Ureter (tissue), 1 donor: ENCODE measurements at places on chromosomes 12 and 14. TPM values are rescaled to one million over a fixed set of nuclear protein-coding genes. Genes with fewer than 3 reads are reported as not detected.

DNA sequence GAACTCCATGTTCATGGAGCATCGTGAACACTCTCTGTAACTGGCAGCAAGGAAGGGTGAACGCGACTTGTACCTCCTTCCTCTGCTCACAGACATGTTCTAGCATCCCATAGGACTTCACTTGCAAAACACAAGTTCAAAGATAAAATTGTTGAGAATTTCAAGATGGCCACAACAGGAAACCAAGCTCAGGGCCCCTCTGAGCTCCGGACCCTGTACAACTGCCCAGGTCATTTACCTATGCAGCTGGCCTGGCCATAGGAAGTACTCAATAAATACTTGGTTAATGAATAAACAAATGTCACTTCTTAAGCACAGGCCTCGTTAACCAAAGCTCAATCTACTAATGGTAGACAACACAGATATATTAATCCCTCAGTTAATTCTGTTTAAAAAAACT is 11.7 kb upstream of the PPP4R4 start:
- DNase-seq, result no peak

- DNase-seq, result no peak
Observed at GRCh38 chr12:112261559-112261958, 120.7 kb downstream of the HECTD4 start.

GRCh38 chr12:98595243-98595988 is 1.9 kb downstream of the SLC25A3 start:
- no peak for DNase-seq

- no peak for DNase-seq
Observed at GRCh38 chr12:124147575-124147974, 147.3 kb upstream of the RFLNA start.

DNA sequence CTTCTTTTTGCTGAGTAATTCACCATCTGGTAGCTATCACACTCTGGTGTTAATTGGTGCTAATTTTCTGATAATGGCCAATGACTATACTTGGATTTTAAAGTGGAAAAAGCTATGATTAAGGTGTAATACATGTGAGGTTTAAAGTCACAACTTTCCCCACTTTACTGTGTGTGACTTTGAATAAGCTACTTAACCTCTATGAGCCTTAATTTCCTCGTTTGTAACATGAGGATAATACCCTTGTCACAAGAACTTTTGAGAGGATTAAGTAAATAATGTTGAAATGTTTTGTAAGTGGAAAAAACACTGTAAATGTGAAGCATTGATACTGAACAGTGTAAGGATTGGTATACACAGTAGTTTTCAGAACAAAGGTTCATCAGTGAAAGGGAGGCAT is 65.3 kb downstream of the MSRB3 start:
- no peak for DNase-seq

- DNase-seq, result peak; percentile 84
Observed at GRCh38 chr12:6914246-6914946, at the start of gene ENO2. Gene ENO2 (plus strand): TSS chr12:6914580. CDS start chr12:6915833, 1,253 bp downstream.

- no peak for DNase-seq
Observed at GRCh38 chr12:12636641-12637040, 25.0 kb downstream of the CREBL2 start.

- no peak for DNase-seq
Observed at GRCh38 chr12:123404581-123404980, 20.6 kb downstream of the KMT5A start.

DNA sequence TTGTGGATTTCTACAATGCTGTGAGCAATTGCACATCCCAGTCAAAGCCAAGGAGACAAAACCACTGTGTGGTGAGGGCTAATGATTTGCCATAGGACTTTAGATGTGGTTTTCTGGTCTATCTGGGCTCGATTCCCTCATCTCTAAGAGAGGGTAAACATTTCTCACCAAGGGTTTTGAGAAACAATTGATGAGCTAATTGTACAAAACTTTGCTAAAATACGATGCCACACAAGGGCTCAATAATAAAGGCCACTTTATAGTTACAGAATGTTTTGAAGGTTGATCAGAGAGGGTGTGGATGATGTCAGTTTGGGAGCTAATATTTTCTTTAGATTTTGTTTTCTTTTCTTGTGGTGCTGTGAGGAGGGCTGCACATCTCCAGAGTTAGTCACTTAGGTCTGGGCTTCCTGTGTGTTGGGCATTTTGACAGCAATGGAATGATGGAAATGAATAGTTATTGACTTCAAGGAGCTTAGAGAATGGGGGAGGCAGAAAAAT is 60.8 kb upstream of the SLC38A4 start:
- no peak for DNase-seq

GRCh38 chr12:131510431-131510830 is 200.5 kb upstream of the SFSWAP start:
- DNase-seq, result no peak

- DNase-seq, result no peak
Observed at GRCh38 chr12:15627995-15628945, 160.9 kb downstream of the EPS8 start.

DNA sequence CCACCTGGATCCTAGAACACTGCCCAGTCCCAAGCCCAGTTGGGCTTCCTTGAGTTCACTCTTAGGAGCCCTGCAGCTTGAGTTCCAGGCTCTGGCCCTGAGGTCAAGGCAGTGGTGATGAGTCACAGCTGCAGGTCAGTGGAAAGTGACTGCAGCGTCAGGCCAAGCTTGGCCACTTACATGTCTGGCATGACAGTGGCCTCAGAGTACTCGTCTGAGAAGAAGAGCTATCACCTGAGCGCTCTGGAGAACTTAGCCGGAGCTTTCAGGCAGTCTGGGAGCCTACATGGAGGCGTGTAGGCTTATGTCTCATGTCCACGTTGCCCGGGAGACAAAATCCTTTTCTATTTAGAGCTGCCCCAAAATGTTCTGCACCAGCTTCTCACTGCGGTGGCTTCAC is 75.6 kb downstream of the ARL6IP4 start:
- DNase-seq, result no peak

- DNase-seq, result no peak
Observed at GRCh38 chr12:51270951-51271518, 820 bp upstream of the SMAGP start.

DNA sequence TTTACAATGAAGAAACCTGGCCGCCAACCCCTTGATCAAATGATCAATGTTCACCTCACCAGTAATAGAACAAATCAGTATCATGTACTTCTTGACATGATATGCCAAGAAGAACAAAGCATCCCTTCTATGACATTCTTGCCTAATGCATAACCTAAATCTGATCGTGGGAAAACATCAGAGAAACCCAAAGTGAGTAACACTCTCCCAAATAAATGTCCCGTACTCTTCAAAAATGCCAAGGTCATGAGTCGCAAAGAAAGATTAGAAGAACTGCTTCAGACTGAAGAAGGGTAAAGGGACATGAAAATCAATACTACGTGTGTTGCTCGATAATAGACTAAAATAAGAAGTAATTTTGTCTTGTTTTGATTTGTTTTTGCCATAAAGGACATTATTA is 11.4 kb upstream of the SLC25A3 start:
- no peak for DNase-seq

- DNase-seq, result no peak
Observed at GRCh38 chr12:52418576-52419110, 12.5 kb upstream of the KRT82 start.

GRCh38 chr14:70023871-70024270 is 144.7 kb downstream of the SMOC1 start:
- no peak for DNase-seq

GRCh38 chr12:1660304-1661187 is 30.3 kb upstream of the ADIPOR2 start:
- peak; percentile 85 for DNase-seq

GRCh38 chr14:90295870-90296516 is 35.7 kb downstream of the NRDE2 start:
- no peak for DNase-seq

GRCh38 chr12:31600252-31600651 is 9.3 kb upstream of the DENND5B start:
- no peak for DNase-seq

DNA sequence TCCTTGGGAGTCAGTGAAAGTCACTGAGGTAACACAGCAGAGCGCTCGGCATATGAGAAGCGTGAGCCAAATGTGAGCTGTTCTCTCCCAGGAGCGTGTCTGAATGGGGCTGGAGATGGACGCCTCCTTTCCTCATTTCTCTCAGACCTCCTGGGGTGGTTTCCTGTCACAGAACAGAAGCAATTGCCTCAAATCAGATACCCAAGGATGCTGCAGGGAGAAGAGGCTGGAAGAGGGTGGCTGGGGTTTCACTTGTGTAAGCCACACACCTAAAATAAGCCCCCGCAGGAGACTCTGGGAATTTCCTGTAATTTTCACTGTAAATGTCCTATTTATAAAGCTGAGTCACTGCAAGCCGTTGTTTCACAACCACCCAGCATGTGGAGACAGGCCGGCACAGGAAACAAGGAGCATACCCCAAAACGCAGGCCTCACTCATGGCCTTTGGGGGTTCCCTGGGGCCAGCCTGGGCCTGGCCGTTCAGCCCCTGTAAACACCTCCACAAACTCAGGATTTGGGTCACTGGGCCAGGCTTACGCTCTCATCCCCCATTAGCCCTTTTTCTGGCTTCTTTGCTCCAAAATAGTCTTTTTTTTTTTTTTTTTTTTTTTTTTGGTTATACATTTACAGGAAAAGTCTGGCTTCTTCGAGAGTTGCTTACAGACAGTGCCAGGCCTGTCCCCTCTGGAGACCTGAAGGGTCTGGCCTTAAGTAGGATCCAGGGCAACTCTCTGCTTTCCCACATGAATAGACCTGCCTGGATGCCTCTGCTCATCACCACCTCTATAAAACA is 55.3 kb downstream of the VCPKMT start:
- peak; percentile 82 for DNase-seq

GRCh38 chr14:55936691-55937090 is 181.5 kb upstream of the PELI2 start:
- DNase-seq, result no peak

DNA sequence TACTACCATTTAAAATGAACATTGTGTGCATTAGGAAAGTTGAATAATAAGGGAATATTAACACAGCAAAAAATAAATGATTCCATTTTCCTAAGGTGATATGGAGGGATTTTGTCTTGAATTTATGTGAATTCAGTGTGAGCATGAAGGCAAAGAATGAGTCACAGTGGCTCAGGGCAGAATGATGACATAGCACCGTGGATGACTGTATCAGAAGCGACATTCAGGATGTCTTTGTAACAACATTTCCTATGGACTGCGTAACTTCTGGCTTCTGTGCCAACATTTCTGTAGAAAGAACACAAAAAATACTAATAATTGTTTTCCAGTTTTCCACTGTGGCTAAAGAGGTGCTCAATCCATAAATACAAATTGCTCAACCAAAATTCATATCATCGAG is 54.6 kb downstream of the TTC8 start:
- DNase-seq, result no peak

- no peak for DNase-seq
Observed at GRCh38 chr14:67457782-67458181, 30.7 kb downstream of the TMEM229B start.

- no peak for DNase-seq
Observed at GRCh38 chr14:95272057-95272456, 47.7 kb downstream of the CLMN start.

GRCh38 chr14:22039938-22040780 is 366.5 kb upstream of the OR4E1 start:
- no peak for DNase-seq

- DNase-seq, result no peak
Observed at GRCh38 chr14:51283402-51284085, 43.5 kb downstream of the TMX1 start.

DNA sequence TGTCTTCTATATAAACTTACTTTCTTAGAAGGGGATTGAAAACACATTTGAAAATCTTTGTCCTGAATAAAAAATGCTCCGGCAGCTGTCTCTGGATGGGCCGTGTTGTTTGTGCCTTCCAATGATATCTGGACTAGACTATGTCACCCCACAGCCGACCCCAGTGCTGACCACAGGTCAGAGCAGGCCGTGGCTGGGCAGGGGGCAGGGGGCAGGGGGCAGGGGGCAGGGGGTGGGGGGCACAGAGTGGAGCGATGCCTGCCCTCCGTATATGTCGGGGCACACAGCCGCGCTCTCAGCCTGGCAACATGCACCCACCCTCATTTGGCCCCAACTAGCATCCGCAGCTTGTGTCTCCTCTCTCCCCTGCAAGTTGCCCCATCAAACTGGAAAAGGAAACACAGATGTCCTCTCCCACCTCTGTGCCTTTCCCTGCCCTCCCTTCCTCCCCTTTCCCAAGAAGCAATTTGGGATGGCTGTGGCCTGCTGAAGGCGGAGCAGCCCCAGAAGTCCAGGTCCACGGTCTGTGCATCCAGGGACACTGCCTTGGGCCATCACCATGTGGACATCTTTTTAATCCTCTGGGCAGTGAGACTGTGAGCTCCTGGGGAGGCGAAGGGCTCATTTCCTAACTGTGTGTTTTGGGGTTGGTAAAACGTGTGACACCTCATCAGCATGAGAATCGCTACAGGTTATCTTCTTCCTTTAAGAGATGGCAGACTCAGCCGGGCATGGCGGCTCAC is 295.7 kb upstream of the RTL1 start:
- peak; percentile 25 for DNase-seq

Gene L3HYPDH
- 31.3 TPM for total RNA-seq

Gene ANG
- 5.5 TPM for total RNA-seq

Gene IL26
- not detected for total RNA-seq

Gene GDF3
- not detected for total RNA-seq

Gene SRRM4
- not detected for total RNA-seq

Gene PLEKHD1
- total RNA-seq, result 0.10 TPM

Gene HOXC10
- 8.5 TPM for total RNA-seq

Gene TRMT61A
- 22.4 TPM for total RNA-seq

Gene SERPINA1
- total RNA-seq, result 13.8 TPM

Gene A2ML1
- 5.9 TPM for total RNA-seq

Gene TRAF3
- total RNA-seq, result 29.9 TPM
